ENCODE measurements at places on chromosomes 1 and 21.

- ATAC-seq: peak; percentile 35
Observed at GRCh38 chr1:229024528-229025130, 246.3 kb upstream of the RAB4A start.

DNA sequence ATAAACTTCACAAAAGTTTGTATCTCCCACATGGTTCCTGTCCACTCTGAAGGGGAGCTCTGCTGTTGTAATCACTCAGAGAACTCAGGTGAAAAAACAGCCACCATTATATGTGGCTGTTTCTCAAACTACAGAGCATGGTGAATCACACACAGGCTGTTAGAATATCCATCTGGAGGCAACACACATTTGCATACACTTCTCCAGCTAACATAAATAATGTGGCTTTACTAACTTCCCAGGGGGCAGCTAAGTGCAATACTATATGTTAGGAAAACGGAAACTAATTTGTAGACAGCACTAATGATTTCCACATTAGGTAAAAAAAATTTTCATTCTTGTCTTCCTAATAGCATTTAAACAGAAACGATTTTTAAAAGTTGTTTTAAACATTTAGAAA, 49.3 kb downstream of the PTGFR start:
- no peak for ATAC-seq

GRCh38 chr1:200963076-200963475, 60.4 kb downstream of the KIF21B start:
- ATAC-seq: peak; percentile 9

DNA sequence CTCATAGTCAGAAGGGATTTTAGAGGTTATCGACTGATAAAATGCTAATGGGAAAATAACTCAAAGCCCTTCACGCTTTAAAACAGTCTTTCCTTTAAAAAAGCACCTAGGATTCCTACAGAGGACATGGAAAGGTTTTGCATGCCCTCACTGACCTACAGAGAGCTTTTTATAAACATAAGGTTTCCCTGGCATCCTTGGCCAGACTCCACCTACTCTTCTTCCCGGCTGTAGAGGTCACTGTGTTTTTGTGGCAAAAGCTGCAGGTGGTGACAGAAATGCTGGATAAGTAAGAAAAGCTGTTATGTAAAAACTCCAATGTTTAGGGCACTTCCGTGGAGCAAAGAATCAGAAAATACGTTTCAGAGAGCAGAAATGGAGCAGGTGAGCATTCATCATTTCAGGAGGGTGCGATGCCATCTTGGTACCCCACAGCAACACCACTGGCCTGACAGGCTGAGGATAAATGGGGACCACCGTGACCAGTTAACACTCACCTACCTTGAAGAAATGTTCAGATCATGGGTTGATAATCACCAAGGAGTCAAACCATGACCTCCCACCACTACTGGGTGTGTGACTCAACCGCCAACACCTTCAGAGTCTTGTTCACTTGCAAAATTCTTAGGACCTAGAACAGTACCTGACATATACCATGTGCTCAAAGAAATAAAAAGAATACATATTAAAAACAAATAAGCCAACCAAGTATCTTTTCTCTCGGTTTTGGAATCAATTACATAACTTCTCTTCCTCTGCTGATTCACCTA, 46.6 kb downstream of the SSBP3 start:
- peak; percentile 78 for ATAC-seq
